ENCODE measurements at places on chromosomes 7 and 10.

DNA sequence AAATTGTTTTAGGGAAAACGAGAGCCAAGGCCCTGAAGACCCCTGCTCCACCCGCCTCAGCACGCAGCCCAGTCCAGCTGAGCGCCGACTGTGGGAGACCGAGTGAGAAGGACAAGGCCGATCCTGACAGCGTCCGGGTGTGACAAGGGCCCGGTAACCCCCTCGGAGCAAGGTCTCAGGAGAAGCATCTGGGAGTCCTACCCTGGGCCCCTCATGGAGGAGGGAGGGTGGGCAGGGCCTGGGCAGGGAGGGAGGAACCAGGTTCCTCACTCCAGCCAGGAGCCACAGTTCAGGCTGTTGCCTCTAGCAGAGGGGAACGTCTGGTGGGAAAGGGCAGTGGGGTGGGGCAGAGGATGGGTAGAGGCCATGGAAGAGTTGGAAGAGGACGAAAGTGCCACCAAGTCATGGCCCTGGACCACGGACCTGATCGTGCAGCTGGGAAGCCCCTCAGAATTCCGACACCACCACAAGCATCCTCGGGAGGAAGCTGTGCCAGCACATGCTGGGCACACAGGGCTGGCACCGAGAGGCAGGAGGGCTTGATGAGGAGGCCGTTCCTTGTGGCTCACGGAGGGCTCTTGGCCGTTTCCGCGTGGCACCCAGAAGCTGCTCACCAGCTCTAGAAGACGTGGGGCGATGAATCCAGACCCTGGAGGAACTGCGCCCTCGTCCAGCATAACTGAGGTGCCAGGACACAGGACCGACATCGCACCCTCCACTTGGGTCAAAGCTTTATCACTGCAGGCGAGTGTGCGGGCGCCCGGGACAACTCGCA, 2.2 kb upstream of the KNDC1 start:
- no peak for DNase-seq

GRCh38 chr7:1489336-1489735, 14.9 kb downstream of the INTS1 start:
- DNase-seq = no peak

DNA sequence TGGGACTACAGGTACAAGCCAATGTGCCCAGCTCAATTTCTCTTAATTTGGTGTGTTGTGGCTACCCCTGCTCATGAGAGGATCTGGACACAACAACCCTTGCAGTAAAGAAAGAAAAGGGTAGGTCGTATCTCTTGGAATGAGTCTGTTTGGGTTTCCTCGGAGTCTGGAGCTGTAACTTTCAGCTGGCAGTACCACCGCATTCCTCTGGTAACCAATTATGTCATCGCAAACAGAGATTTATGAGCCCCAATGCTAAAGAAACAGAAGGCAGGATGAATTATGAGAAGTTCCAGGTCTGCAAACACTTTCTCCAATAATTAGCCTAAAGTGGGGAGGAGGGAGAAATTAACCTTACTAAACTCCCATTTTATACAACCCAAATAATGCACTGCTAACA, 186.6 kb upstream of the NRP1 start:
- DNase-seq = no peak

GRCh38 chr7:47330561-47331178, 251.2 kb downstream of the TNS3 start:
- no peak for DNase-seq

- DNase-seq = no peak
Measured at GRCh38 chr7:45515346-45515745, 58.8 kb upstream of the ADCY1 start.

GRCh38 chr10:10902951-10903350, 114.7 kb upstream of the CELF2 start:
- no peak for DNase-seq

GRCh38 chr7:75808106-75808505, 5.5 kb downstream of the CCL24 start:
- no peak for DNase-seq

GRCh38 chr7:3844540-3845151, 543.6 kb downstream of the SDK1 start:
- no peak for DNase-seq

- DNase-seq = no peak
Measured at GRCh38 chr7:92279396-92280031, 33.7 kb downstream of the ANKIB1 start.

- no peak for DNase-seq
Measured at GRCh38 chr7:122528879-122529481, 169.9 kb downstream of the RNF133 start.

- DNase-seq = no peak
Measured at GRCh38 chr7:128714701-128715495, 24.3 kb upstream of the CALU start.

DNA sequence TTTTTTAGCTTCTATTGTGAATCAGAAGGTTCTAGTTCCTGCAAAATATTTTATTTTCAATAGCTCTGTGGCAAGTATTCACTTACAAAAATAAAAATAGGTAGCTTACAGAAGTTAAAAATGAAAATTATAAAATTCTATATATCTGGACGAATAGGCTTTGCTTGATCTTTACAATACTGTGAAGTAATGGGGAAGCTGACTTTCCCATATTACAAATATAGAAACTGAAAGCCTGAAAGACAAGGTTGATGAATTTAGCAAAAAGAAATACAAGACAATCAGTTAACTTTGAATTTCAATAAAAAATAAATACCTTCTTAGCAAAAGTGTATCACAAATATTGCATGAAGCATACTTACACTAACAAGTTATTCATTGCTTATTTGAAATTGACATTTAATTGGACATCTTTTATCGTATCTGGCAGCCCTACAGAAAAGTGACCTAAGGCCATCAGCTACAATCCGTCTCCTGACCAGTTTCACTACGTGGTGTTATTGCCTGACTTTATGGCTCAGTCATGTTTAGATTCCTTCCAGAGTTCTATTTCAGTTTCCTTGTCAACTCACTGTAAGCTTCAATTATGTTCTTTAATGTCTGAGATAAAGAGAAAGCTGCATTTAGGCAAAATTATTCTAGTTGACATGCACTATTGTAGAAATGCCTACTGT, 310.5 kb upstream of the HGF start:
- DNase-seq = no peak

DNA sequence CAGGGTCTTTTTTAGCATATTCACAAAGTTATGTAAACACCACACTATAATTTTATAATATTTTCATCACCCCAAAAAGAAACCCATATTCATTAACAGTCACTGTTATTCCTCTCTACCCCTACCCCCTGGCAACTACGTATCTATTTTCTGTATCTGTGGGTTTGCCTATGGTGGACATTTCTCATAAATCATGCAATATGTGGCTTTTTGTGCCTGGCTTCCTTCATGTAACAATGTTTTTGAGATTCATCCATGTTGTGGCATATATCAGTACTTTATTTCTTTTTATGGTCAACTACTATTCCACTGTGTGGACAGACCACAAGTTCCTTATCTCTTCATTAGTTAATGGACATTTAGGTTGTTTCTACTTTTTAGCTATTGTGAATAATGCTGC, 59.1 kb upstream of the PAPSS2 start:
- DNase-seq = no peak

DNA sequence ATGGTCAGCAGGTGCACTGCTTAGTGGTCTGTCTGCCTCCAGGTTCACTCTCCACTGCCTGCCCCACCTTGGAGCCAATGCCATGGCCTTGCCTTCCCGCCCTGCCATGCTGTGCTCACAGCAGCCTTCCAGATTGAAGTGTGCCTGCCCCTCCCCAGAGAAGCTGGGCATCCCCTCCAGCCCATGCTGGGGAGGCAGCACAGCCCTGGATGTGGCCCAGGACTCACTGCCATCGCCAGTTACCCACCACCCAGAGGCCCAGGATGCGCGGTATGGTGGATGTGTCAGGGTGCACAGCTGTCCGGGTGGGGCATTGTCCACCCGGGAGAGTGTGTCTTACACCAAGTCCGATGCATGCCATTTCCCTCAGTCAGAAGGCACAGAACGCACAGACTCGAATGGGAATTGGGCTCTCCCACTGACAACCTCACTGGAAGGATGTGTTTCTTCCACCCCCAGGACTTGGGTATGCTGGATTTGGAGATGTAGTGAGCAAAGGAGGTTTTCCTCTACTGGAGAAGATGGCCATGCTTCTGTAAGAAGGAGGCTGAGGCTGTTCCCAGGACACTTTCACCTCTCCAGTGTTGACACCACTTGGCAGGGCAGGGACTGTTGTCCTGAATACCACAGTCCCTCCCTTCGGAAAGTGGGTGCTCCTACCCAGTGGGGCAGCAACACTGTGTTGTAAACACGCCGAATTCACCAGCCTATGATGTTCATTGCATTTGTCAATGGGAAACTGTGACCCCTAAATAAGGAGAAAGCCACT, 122.0 kb downstream of the ADARB2 start:
- DNase-seq = no peak

DNA sequence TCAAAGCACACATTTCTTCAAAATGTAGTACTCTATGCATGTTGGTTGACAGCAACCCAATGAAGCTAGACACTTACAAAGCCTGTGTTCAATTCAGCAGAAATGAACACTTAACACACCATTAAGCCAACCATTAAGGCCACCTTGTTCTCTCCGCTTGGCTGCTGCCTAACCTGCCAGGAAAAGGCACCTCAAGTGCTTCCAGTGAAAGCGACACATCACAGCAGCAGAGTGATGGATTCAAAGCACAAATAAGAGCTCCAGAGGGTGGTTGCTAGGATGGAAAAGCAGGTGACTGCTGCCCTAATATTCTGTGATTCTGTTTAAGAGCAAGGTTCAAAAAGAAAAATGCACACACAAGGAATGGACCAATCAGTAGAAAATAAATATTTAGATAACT, 81.5 kb upstream of the GNAI1 start:
- no peak for DNase-seq

GRCh38 chr10:127154831-127155620, 41.4 kb downstream of the INSYN2A start:
- DNase-seq = no peak

DNA sequence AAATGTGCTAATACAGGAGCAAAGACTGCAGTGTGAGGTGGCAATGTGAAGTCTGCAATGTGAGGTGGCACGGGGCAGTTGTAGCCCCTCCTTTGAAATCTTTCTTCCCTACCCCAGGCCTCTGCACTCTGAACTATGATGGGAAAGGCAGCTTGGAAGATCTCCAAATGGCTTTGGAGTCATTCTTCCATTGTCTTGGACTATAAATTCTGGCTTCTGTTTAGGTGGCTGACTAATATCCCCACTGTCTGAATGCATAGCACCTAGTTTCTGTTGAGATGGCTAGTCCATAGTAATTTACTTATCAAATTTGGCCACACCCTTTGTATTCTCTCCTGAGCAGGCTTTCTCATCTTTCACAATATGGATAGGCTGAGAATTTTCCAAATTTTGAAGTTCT, 175.0 kb downstream of the CFTR start:
- DNase-seq = no peak

GRCh38 chr10:114408112-114408967, 4.0 kb upstream of the AFAP1L2 start:
- DNase-seq = no peak

- no peak for DNase-seq
Measured at GRCh38 chr7:6157685-6158423, 114.6 kb downstream of the CYTH3 start.

DNA sequence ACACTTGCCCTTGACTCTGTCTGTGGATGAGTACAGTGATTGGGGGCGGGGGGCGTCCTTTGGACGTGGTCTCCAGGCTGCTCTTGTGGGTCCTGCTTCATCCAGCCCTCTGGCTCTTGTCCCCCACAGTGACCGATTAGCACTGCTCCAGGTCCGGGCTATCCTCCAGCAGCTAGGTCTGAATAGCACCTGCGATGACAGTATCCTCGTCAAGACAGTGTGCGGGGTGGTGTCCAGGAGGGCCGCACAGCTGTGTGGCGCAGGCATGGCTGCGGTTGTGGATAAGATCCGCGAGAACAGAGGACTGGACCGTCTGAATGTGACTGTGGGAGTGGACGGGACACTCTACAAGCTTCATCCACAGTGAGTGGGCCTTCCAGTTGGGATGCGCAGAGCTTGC, 18.3 kb downstream of the TACR2 start:
- no peak for DNase-seq

GRCh38 chr10:133159950-133160825, at the start of gene KNDC1:
Gene KNDC1 (plus strand): TSS chr10:133160219. CDS start chr10:133160468, 249 bp downstream.
- DNase-seq = no peak

DNA sequence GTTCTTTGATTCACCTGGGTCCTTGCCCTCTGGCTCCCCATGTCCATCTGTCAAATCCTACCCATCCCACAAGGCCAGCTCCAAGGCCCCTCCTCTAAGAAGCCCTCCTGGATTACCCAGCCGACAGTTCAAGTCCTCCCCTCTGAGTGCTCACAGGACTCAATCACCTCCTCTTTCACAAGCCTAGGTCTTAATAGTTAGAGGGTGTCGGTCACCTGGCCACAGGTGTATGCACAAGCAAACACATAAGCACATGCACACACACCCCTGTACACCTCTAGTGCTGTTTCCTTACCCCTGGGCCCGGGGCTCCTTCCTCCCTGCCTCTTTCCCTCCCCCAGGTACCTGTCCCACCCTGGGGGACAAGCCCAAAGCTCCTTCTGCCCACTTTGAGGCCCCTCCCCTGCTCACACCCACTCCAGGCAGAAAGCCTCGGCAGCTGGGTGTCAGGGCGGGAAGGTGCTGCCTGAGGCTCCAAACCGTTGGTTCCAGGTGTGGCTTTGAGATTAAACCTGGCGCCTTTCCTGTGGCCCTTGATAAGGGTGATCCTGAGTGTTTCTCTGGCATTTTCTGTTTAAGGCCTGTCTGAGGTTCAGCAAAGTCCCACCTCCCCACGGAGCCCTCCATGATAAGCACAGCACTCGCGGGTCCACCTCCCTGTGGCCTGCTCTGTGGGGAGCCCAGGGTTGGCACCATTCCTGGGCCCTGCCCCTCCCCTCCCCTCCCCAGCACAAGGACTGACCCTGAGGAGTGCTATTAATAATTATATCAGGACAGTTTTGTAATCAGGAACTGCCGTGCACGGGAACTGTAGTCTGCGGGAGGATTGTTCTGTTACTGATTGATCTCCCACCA, 14.6 kb upstream of the AQP1 start:
- no peak for DNase-seq

- DNase-seq = no peak
Measured at GRCh38 chr7:69434398-69434815, 163.9 kb upstream of the AUTS2 start.

GRCh38 chr7:148584154-148584827, 6.3 kb upstream of the C7orf33 start:
- DNase-seq = no peak

GRCh38 chr7:26532471-26532870, 240.8 kb downstream of the SNX10 start:
- DNase-seq = no peak

DNA sequence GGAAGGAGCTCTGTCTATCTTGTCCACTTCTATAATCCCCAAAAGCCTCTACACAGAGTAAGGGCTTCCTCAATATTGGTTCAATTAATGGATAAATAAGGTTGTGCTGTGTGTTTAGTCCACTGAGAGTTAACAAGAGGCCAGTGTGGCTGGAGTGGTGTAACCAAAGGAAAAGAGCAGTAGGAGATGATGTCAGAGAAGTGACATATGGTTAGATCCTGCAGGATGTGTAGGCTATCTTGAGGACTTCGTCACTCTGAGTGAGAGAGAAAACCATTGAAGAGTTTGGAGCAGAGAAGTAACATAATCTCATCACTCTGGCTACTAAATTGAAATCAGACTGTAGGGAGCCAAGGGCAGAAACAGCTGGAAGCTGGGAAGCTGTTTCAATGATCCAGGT, 13.0 kb upstream of the RUNDC3B start:
- no peak for DNase-seq

- DNase-seq = no peak
Measured at GRCh38 chr7:2845034-2845592, 1.0 kb upstream of the GNA12 start.

Measured in foreskin melanocyte (primary cell).